ENCODE measurements at places on chromosomes 12 and 14. TPM values are rescaled to one million over a fixed set of nuclear protein-coding genes. Genes with fewer than 3 reads are reported as not detected.
A peak's percentile ranks its signal among the peaks of the same experiment; 100 is the strongest.

DNA sequence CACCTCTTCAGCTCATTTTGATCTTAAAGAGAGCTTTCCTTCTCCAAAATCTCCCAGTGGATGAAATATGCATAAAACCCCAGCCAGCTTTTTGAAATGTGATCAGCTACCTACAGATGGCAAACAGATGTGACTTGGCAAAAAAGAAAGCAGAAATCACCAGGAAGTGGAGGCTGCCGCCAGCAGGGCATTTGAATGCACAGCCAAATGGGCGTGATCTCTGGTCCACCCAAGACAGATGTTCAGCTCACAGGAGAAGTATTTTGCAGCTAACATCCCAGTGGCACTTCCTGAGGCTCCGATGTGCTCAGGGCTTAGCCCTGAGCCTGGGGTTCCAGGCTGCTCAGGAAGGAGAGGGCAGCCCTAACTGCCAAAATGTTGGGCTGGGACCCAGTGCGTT is 78.3 kb downstream of the LGMN start:
- no peak for DNase-seq

GRCh38 chr12:120007272-120007671 is 18.2 kb downstream of the BICDL1 start:
- DNase-seq, result peak; percentile 30

DNA sequence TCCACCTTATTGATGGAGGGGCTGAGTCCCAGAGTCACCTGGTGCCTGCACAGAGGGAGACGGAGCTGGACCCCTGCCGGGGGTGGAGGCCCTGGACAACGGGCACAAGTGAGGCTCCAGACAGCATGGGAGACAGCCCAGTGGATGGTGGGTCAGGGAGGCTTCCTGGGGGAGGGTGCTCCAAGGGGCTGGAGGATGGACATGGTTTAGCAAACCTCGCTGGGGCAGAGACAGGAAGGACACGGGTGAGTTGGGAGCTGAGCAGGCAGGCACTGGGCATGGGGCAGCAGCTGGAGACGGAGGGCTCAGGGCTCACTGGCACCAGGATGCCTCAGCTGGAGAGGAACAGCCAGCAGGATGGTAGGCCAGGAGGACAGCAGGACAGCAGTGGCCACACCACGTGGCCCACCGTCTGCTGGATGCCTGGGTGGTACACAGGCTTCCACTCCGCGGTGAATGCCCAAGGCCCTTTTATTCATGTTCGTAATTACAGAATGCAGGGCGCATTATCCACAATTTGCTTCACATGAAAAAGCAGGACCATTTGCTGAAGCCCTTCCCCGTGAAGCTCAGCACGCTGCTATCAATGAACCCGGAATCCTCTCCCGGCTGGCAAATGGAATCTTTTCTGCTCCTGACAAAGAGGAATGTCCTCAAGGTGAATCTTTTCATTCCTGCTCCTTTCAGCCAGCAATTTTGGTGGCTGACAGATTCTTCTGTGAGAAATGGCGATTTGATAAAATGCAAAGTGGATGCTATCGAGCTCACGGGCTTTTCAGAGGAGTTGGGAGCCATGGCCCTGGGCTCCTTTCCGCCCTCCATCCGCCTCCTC is 138.1 kb upstream of the C14orf180 start:
- no peak for DNase-seq

- DNase-seq, result no peak
Measured at GRCh38 chr12:2335109-2335508, 282.3 kb downstream of the CACNA1C start.

DNA sequence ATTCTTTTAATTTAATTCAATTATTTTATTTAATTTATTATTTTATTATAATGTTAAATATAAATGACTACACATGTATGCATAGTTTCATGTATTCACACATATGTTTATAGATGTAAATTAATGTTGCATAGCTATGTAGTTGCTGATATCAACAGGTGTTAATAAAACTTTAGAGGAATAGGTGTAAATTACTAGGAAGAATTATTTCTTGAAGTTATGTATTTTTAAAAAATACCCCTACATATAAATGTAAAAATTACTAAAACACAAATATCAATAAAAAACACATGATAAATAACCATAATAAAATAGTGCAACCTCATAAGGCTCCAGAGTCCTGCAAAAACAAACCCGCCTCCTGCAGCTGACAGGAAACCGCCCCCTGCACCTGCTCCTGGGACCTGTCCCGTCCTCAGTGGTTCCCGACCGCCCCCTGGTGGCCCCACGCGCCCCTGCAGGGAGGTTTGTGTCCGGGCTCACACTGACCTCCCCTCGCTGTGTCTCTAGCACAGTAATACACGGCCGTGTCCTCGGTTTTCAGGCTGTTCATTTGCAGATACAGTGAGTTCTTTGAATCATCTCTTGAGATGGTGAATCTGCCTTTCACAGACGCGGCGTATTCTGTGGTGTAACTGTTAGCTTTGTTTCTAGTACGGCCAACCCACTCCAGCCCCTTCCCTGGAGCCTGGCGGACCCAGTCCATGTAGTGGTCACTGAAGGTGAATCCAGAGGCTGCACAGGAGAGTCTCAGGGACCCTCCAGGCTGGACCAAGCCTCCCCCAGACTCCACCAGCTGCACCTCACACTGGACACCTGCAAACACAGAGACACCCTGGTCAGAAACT is 1264.0 kb downstream of the TMEM121 start:
- peak; percentile 74 for DNase-seq

DNA sequence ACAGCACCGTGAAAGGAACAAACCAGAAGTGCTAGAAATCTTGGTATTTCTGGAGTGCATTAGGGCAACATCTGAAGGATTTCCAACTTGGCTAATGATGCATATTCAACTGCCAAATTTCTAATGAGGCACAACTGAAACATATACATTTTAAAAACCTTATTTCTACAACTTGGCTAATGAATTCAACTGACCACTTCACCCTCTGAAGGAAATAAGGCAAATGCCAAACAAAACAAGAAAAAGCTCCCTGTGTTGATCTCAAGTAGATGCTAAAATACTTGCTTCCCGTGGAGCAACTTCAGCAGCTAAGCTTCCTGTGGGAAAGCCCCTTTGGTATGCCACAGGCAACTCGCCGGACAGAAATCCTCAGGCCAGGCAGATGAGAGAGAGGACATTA is 167.1 kb downstream of the TTC7B start:
- no peak for DNase-seq

- DNase-seq, result no peak
Measured at GRCh38 chr12:80763874-80764273, 47.2 kb downstream of the MYF5 start.

- DNase-seq, result peak; percentile 67
Measured at GRCh38 chr14:96100161-96101064, 61.3 kb downstream of the C14orf132 start.

DNA sequence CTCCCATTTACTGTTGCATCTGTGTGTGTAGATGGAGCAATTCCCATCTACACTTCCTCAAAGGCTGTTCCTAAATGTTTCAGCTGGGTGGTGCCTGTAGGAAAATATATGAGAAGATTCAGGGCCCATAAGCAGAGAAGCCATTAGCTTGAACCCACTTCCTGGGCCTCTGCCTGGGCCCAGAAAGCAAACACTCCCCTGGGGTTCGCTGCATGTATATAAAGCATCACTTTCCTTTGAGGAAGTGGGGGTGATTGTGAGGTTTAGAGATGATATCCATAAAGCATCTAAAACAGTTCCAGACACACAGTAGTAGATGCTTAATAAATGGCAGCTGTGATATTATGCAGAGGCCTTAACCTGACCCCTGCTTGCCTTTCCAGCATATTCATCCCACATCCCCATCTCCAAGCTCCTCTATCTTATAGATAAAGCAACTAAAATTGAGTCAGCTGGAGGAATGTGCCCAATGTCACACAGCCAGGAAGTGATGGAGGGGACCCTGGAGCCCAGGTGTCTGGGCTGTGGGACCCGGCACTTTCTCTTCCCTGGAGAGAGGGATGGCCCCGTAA is 280.0 kb upstream of the CRY1 start:
- no peak for DNase-seq

- no peak for DNase-seq
Measured at GRCh38 chr12:130186651-130187268, 24.5 kb downstream of the FZD10 start.

DNA sequence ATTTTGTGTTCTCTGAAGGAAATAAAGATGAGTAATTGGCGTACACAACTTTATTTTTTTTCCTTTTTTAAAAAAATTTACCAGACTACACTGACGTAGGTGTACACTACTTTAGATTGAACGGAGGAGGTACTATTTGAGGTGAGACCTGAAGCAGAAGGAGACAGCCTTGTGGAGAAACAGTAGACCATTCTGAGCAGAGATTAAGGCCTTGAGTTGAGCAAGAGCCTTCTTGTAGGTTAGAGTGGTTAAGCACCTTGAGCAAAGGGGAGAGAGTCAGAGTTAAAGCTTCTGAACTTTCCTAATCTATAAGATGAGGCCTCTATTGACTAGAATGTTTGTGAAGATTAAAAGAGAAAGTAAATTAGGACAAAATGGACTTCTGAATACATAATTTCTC is 2.5 kb downstream of the LEMD3 start:
- DNase-seq, result no peak

DNA sequence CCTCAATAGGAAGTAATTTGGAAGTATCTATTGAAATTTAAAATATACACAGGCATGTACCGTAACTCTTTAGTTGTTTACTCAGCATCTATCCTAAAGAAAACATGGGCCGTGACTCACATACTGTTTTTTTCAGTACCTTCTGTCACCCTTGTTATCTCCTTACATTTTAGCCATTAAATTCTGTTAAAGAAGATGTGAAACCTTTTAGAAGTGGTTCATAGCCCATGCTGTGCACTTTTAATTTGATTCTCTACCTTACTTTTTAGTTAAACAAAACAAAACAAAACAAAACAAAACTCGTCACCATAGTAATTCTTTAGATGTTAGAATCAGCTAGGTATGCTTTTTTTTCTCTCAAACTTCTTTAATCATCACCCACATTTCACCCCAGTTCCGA is 494.4 kb upstream of the RGS6 start:
- no peak for DNase-seq

GRCh38 chr14:69321601-69322330 is 61.8 kb downstream of the GALNT16 start:
- no peak for DNase-seq

DNA sequence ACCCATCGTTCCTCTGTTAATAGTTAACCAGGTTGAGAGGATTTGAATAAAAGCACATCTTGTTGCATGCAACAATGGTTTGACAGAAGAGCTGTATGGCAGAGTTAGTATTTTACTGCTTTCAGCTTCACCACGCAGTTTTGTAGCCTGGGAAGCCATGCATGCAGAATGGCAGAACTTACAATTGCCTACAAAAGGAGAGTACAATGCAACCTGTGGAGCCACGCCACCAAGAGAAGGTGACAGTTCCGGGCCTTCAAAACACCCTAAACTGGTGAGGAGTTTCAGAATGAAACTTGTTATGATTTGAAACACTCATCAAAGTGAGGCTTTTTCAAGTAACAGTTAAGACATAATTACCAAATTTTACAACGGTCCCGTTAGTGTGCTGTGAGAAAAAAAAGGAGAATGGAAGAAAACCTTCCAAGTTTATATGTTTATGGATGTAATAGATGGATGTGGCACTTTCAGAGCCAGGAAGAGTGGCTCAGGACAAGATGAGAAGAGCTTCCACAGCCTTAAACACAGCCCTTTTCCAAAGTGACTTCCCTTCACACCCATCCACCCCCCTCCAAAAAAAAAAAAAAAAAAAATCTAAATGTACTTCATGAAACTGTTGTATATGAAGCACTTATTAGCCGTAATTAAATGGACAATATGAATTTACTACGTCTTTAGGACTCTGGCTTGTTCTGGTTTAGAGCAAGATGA is 158.7 kb downstream of the EGLN3 start:
- no peak for DNase-seq

DNA sequence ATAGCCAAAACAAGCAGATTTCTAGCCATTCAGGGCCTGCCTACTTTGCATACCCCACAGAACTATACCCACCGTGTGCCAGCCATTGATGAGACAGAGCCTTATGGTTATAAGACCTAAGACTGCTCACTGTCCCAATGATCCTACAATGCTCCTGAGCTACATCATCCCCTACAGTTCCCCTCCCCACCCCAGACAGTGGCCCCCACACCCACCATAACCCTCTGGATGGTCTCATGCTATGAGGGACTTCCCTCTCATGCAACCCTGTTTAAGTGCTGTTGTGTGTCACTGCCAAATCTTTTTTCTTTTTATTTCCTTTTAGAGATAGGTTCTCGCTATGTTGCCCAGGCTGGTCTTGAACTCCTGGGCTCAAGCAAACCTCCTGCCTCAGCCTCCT is 75.9 kb downstream of the CHST11 start:
- DNase-seq, result no peak

DNA sequence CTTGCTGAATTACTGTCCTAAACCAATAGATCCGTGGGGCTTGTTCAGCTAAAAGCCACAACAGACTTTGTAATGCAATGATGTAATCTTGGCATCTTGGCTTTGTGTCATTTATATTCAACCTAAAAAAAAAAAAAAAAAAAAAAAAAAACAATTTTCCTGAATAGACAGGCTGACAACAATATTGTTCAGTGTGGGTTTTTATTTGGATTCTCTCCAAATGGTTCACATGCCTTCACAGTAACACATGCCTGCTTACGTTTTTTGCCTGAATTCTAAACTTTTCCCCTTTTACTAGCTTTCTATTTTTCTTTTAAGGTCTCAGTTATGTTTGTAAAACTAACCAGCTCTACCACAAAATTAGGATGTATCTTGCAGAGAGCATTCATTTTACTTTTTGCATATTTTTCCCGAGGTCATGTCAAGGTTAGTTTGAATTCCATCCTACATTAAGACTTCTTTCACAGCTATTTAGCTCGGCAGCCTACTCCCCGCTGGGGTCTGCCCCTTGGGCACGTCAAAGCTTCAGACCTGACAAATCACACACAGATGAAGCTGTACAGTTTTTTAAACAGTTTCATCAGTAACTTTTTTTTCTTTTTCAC is 213.7 kb upstream of the NPAS3 start:
- no peak for DNase-seq

GRCh38 chr12:101671157-101671791 is 26.2 kb upstream of the CHPT1 start:
- peak; percentile 71 for DNase-seq

GRCh38 chr14:106436310-106436905 is 910.0 kb downstream of the TMEM121 start:
- DNase-seq, result peak; percentile 58

- DNase-seq, result no peak
Measured at GRCh38 chr12:92122941-92123779, 22.5 kb downstream of the BTG1 start.

GRCh38 chr14:101715210-101716076 is 46.1 kb upstream of the PPP2R5C start:
- DNase-seq, result no peak

Gene TAS2R9
- polyA plus RNA-seq, result not detected

Gene CMTM5
- polyA plus RNA-seq, result not detected

Gene NYNRIN
- polyA plus RNA-seq, result not detected

Gene ARHGDIB
- 2,930 TPM for polyA plus RNA-seq

Gene C12orf50
- polyA plus RNA-seq, result not detected

Gene ATN1
- 0.57 TPM for polyA plus RNA-seq

Gene GPR84
- not detected for polyA plus RNA-seq

Gene CCDC175
- polyA plus RNA-seq, result not detected

Gene LRRC10
- polyA plus RNA-seq, result not detected

Gene RNASE7
- not detected for polyA plus RNA-seq
